ENCODE measurements at places on chromosomes 4 and X. TPM values are rescaled to one million over a fixed set of nuclear protein-coding genes. Genes with fewer than 3 reads are reported as not detected.

The ZNF157 gene
- total RNA-seq = 0.96 TPM

- no peak for DNase-seq
Observed at GRCh38 chrX:118197730-118198129, 81.1 kb upstream of the KLHL13 start.

DNA sequence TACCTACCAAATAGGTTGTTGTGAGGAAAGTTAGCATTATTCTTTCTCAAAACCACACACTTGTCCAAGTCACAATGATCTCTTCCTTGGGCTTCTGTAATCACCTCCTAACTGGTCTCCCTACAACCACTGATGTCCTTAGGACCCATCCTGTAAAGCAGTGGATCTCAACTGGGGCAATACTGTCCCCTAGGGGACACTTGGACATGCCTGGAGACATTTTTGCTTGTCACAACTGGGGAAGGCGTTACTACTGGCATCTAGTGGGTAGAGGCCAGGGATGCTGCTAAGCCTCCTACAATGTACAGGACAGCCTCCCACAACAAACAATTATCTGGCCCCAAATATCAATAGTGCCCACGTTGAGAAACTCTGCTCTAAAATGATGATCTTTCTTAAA, 118.7 kb upstream of the AP1S2 start:
- DNase-seq = no peak

The RIPPLY1 gene
- not detected for total RNA-seq

GRCh38 chr4:4851906-4852305, 7.6 kb upstream of the MSX1 start:
- DNase-seq = no peak

- DNase-seq = peak; percentile 83
Observed at GRCh38 chrX:150476164-150476699, 92.2 kb upstream of the MTM1 start.

DNA sequence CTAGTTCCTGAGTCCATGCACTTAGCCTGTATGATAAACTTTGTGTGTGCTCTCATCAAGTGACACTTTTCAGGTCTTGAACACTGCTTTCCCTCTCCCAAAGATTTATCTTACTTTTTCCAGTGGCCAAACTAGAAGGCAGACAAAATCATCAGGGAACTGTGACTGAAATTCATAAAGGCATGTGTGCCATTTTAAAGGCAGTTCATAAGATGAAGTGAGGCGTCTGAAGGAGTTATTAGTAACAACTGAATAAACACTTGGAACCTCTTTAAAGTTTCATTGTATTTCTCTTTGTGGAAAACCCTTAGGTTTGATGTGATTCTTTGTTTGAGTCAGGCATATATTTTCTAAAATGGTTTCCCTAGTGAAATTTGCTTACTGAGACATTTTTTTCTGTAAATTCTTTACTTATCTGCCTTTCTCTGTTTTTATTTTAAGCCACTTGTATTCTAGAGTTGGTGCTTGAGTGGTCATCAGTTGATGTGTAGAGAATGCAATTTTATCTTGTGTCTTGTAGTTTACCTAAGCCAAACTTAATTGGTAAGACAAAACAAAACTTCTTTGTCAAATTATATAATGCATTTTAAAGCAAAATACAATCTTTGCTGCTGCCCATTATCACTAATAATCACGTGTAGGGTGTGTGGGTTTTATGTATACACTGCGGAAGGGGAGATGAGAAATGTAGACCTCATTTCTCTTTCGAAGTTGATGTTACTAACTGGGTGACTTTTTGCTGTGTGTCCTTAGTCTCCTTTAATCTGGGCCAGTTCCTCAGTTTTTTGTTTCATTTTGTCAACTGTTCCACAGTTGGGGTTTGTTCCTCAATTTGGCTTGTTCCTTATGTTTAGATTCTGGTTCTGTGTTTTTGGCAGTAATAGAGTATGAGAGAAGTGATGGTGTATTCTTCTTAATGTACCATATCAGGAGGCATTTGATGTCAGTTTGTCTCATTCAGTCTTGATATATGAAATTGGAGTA, 56.8 kb downstream of the RBPJ start:
- DNase-seq = peak; percentile 14

DNA sequence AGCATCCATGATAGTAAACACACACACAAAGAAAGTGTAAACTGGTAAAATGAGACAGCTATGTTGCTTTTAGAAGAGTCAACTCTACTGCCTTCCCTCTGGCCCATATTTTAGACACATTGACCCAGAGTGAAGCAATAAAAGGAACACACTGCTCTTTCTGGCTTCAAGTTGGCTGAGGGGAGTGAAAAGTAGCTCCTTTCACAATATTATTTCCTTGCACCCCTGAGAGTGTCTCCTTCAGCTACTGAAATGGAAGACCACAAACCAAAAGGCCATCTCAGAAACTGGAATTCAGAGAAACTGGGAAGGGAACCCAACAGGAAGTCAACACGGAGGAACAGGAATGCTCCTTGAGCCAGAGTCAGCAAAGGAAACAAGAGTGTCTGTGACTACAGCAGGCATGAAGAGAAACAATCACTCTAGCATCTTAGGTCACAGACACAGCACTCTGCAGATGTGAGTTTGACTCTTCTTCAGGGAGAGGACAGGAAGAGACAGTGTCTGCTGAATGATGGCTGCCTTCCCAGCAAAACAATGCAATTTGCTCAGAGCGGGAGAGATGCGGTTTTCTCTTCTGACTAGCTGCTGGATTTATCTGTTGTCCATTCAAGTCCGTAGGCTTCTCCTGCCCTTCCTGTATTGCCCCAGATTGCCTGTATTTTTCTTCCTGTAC, 106.7 kb downstream of the SPATA18 start:
- DNase-seq = no peak

DNA sequence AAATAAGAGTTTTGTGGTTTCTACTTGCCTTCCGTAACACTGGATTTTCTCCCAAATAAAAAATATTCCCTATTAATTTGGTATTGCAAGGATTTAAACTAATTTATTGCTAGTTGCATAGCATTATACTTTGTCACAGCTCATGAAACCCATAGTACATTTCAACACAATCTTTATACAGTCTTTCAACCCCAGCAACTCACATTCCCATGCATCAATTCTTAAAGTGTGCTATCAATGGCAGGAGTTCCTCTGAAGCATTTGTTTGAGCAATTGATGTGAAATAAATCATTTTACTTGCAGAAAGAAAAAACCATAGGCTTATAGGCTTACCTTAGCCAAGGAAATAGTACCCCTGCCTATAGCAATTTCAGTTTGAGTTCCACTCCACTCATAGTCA, 251.9 kb downstream of the PAPSS1 start:
- DNase-seq = no peak

- no peak for DNase-seq
Observed at GRCh38 chr4:94892051-94892450, 134.3 kb downstream of the BMPR1B start.

The UGT2A3 gene
- total RNA-seq = 0.72 TPM

The MAGEC3 gene
- not detected for total RNA-seq

- no peak for DNase-seq
Observed at GRCh38 chr4:65669111-65670019, 924 bp downstream of the EPHA5 start.

DNA sequence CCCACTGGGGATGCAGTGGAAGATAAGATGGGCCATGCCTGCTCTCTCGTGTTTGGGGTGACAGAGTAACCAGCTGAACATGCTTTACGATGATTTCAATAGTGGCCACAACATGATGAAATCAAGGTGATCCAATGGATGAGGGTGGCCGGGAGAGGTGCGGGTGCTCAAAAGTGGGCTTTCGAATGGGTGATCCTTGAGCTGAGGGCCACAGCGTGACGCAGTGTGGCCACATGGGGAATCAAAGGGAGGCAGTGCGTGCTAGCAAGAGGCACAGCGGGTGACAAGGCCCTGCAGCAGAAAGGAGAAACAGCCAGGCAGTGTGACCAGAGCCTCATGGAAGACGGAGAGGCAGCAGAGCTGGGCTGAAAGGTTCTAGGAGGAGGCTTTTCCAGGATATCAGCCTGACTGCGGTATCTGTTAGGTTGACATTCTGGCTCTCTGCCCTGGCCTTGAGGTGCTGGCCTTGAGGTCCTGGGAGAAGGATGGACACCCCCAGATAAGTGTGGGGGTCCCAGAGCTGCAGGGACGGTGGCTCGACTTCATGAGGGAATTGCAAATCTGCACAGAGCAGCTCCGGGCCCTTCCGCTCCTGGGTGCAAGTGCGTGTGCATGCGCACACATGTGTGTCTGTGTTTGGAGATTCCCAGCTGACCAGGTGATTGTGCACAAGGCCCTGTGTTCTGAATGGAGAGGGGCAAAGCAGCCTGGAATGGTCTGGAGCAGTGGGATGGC, 38.0 kb upstream of the GPR78 start:
- DNase-seq = no peak

The HSFX2 gene
- total RNA-seq = 0.96 TPM

- DNase-seq = no peak
Observed at GRCh38 chr4:14934704-14935390, 67.4 kb upstream of the CPEB2 start.

GRCh38 chrX:23524467-23524866, 142.8 kb upstream of the PRDX4 start:
- no peak for DNase-seq

DNA sequence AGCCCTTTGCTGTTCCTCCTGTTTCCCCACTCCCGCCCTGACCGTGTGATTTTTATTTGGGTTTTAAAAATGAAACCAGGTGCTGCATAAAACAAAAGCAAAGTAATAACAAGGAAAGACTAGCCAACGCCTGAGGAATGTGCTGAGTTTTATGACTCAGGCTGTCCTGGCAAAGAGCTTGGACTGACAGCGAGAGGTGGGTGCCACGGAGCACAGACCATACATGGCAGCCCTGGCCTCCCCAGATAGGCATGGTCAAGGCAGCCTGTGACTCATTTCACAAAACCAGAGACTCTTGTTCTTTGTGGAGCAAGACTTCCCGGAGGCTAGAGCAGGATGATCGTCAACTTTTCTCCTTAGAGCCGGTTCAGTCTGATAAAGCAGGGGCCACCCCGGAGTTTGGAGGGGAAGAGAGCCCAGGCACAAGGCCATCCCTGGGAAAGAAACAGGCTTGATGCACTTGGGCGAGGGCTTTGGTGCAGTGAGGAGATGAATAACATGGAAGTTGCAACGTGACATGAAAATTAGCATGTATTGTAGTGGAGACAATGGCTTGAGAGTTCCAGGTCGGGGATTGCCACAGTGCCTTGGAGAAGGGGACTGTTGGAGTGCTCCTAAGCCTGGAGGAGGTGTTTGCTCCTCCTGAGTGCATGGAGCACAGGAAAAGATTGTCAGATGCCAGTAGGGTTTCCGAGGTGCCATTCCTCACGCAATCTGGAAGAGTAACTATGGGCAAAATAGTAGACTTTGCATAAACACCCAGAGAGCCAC, 54.8 kb downstream of the C4orf51 start:
- DNase-seq = peak; percentile 79

DNA sequence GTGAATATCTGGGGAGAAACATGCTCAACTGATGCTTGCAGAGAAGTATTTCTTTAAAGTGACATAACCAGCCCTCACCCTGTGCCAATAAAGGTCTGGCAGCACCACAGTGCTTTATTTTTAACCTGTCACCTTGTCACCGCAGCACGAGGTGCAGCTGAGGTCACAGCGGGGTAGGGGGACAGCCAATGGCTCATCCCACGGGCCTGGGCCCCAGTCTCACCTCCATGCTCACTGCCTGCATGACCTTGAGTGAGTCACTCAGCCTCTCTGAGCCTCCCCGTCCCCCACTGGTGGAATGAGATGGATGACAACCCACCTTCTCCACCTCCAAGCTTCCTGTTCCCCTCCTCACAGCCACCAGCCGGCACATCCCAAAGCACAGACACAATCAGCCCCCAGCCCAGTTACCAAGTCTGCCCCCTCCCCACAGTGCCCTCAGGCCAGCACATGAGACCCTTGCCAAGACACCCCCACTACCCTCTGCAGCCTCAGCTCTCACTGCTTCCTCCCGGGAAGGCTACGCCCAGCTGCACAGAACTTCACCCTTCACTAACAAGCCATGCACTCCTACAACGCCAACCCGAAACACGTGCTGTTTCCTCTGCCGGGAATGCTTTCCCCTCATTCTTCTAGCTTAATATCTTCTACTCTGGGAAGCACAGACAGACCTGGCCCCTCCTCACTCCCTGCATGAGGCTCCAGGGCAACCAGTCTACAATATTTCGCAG, 24.9 kb upstream of the MAN2B2 start:
- DNase-seq = no peak

GRCh38 chrX:79117078-79117477, 27.4 kb upstream of the GPR174 start:
- no peak for DNase-seq

GRCh38 chr4:99028187-99028586, 32.7 kb downstream of the METAP1 start:
- DNase-seq = no peak

DNA sequence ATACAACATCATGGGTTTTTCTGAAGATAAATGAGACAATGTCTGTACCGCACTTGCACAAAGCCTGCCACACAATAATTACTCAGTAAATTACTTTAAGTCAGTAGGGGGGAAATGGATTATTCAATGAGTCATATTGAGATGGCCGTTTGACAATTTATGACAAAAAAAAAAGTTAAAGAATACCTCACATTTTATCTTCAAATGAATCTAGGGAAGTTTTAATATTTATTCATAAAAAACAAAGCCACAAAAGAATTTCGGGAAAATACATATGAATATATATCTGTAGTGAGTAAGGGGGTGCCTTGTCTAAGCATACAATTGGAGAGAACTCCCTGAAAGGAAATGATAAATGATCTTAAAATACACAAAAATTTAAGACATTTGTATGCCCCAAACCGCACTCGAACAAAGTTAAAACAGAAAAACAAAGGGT, 197.0 kb upstream of the SLC7A11 start:
- DNase-seq = no peak

The MMGT1 gene
- 9.1 TPM for total RNA-seq

DNA sequence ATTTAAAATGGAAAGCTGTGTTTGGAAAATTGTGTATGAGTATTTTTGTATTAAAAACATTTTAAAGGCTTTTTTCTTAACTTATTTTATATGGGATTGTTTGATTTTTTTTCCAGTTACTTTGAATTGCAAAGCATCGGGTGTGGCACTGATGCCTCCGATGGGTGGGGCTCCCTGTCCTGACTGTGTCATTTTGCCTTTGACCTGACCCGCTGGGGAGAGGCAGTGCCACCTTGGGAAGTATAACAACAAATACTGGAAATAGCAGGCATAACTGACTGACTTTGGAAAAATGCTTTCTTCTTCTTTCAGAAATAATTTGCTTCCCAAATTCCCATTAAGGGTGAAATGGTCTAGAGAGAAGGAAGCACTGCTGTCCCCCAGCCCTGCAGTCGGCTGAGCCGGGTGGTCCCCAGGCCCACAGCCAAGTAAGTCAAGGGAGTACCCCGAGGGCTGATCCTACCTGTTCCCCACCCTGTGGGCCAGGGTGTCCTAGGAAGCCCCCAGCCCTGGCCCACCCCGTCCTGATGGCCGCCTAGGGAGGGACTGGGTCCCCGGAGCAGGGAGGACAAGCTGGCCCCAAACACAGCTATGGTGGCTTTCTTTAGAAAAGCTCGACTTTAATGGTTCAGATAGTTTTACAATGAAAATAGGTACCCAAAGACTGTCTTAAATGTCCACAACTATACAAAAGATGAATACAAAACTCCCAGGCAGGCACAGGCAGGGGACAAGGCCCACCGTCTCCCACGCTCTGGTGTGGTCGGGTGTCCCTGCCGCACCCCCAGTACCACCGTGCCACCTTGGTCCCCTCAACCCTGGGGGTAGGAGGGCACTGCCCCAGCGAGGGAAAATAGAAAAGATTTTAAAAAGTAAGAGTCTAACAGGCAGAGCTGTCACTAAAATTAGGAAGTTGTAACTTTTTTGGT, 26.4 kb downstream of the NELFA start:
- no peak for DNase-seq
